ENCODE measurements at places on chromosomes 12 and 14.

GRCh38 chr12:132535019-132535418, 45.1 kb downstream of the FBRSL1 start:
- no peak for DNase-seq

- no peak for DNase-seq
Observed at GRCh38 chr12:112868459-112869041, 38.2 kb upstream of the OAS1 start.

GRCh38 chr12:113776536-113776935, 189.6 kb downstream of the RBM19 start:
- no peak for DNase-seq

- DNase-seq = no peak
Observed at GRCh38 chr12:49505672-49506071, 33.2 kb upstream of the KCNH3 start.

GRCh38 chr12:108597559-108598471, at the start of gene TMEM119:
Gene TMEM119 (minus strand): TSS chr12:108598084. CDS start chr12:108592383, 5,701 bp downstream.
- no peak for DNase-seq

DNA sequence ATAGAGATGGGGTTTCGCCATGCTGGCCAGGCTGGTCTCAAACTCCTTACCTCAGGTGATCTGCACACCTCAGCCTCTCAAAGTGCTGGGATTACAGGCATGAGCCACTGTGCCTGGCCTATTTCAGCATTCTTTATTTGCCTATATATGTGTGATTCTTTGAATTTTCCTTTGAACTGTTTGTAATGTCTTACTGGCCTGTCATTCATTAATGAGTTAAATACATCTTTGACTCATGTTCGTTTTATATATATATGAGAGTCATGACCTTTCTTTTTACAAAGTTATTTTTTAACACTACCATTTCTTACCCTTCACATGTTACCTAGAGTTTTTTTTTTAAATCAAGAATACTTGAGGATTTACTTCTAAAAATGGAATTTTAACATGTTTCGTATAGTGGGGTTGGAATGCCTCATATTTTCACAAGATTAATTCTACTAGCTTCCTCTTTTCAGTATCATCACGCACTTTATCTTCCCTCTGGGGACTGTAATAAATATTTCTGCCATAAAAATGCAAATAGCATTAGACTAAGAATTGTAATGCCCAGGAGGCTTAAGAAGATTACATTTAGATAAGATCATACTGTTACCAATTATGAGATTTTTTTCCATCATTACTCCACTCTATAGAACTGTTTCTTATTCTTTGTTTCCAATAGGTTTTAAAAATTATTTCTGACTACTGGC, 66.7 kb downstream of the NTN4 start:
- no peak for DNase-seq
